Stimulated activated CD8-positive, alpha-beta memory T cell treated with anti-CD3 and anti-CD28 coated beads, Interleukin-12 subunit alpha, Interleukin-12 subunit beta, amount 100 ng/mL, for 4 hours (primary cell): ENCODE measurements at places on chromosomes 2 and 18.

- DNase-seq: no peak
Observed at GRCh38 chr2:28332696-28333095, 60.0 kb upstream of the FOSL2 start.

DNA sequence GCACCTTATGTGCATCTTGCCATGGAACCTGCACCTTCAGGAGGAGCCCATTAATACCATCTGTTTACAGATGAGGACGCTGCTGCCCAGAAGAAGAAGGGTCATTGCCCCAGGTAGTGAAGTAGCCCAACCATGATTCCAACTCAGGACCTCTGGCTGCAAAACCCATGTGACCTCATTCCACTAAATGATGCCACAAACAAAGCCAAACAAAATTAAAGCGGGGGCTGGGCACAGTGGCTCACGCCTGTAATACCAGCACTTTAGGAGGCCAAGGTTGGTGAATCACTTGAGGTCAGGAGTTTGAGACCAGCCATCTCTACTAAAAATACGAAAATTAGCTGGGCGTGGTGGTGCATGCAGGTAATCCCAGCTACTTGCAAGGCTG lies 202.1 kb downstream of the EIPR1 start:
- no peak for DNase-seq

DNA sequence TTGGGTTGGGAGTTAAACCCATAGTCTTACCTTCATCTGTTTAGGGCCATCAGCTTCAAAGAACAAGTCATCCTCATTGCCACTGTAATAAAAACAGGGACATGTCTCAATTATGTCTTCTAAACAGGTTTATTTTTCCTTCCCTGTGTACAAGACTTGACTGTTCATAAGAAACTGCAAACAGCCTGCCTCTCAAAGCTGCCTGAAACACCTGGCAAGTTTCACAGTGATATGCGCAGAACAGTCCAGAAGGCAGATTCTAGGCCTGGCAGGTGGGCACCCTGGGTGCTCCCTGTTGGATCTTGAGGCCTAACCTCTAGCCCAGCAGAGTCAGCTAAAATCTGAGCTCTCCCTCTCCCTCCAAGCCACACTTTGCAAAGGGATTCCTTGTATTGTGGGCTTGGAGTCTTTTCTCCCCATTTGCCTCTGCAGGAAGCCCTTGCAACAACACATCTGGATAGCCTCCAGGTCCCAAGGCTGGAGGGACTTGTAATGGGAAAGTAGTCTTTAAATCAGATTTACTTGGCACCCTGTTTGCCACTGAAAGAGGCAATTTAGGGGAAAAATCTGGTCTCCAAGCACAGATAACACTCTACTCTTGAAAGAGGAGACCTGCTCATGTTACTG lies 930 bp downstream of the IL1B start:
- DNase-seq: no peak

GRCh38 chr2:172865422-172865821 lies 129.8 kb downstream of the RAPGEF4 start:
- DNase-seq: no peak

DNA sequence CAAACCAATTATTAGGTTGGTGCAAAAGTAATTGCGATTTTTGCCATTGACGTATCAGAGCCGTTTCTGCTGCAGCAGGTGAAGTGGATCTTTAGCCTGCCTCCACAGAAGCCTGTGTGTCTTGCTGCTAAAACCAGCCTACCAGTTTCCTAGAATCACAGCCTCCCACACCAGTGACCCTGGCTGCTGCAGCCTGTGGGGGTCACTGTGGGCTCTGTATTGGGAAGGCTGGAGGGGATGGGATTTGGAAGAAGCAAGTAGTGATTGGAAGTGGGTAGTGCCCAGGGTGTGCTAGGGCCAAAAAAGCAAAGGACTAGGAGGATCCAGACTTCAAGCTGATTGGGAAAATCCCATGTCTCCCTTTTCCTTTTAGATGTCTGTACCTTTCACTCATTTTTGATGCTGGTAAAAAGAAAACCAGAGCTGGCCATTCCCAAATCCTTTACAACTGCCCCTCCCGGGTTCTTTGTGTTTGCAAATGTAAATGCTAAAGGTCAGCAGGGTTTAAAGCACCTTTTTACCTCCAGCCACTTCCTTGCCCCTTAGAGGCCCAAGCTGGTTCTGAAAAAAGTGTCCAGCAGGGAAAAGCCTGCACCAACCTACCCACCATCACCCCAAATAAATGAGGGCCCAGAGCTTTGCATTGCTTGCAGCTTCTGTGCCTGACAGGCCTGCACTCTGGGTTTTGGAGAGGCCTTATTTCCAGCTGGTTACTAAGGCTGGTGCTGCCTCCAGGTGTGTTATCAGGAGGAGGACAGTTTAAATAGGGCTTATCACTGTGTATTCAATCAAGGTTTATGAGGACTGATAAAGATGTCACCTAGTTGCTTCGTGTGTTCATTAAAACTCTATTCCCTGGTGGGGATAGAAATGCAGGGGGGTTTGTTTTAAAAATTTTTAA lies 172.0 kb downstream of the MIB1 start:
- DNase-seq: no peak

DNA sequence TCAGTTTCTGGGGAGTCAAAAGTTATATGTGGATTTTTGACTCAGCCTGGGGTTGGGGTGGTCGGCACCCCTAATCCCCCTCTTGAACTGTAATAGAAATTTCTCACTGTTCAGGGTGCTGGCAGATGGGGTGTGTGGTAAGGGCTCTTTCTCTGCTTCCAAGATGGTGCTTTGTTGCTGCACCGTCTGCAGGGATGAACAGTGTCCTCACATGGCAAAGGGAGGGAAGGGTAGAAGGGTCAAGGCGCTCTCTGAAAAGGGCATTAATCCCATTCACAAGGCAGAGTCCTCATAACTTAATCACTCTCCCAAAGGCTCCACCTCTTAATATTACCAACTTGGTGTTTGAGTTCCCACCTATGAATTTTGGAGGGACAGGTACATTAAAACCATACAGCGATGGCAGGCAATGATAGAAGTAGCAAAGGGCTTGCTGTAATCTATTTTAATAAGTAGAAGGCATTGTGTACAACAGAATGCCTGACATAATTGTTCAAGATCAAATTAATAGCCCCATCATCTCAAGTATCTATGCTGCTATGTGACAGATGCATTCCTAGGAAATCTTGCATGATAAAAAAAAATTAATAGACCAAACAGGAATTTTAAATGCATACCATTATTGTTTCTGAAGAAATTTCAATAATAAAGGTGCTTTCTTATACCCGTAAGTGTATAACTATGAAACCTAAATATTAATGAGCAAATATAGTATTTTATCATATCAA lies 28.1 kb downstream of the MMADHC start:
- no peak for DNase-seq

DNA sequence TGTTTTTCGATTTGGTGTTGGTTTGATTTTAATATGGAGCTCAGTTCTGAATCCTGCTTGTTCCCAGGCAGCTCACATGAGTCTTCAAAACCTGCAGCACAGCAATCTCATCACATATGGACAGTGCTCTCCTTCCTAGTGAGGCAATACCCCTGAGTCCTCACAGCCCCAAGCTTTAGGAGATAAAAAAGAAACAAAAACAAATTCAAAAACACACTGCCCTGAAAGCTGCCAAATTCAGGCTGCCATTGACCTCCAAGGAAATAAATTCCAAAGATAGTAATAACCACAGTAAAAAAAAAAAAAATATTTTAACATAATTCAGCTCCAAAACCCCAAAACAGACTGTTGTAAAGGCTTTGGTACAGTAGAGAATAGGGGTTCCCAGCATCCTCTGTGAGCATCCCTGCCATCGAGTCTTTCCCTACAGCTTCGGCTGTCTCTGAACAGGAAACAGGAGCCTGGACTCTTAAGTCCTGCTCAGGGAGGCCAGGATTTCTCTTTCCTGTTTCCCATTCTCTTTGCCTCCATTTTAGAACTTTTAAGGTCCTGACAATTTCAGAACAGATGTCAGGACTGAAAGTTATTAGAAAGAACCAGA lies 14.7 kb upstream of the SP3 start:
- no peak for DNase-seq

DNA sequence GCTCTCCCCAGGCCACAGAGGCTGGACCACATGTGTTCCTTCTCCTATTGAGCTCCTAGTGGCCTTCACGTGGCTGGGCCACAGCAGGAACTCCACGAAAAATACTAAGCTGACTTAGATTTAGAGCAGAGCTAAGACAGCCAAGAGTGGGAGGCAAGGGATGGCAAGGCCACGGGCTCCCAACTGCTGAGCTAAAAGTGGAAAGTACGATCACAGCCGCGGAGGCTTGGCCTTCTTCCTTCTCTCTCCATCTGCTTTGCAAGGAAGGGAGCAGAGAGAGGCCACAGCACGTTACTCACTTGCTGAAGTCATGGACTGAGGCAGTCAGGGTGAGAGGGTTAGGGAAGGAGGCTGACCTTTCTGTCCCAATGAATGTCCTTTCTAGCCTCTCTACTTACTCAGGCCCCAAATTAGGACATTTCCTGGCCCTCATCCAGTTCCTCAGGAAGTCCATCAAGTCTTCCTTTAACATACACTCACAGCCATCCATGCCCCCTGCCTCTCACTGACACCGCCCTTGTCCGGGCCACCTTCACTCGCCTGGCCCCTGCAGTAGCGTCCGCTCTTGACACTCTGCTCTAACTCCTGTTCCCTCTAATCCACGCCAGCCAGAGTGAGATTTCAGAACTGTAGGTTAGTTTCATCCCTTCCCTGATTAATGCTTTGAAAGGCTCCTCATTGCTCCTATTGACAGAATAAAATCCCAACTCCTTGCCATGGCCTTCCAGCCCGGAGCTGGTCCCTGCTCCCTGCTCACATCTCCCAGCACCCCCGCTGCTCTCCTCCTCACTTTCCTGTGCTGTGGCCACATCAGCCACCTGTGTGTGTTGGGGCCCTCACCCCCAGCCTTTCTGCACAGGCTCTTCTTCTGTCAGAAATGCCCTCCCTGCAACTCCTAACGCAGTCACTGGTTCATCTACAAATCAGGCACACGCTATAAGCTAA lies 204.2 kb downstream of the CYP26B1 start:
- DNase-seq: no peak

DNA sequence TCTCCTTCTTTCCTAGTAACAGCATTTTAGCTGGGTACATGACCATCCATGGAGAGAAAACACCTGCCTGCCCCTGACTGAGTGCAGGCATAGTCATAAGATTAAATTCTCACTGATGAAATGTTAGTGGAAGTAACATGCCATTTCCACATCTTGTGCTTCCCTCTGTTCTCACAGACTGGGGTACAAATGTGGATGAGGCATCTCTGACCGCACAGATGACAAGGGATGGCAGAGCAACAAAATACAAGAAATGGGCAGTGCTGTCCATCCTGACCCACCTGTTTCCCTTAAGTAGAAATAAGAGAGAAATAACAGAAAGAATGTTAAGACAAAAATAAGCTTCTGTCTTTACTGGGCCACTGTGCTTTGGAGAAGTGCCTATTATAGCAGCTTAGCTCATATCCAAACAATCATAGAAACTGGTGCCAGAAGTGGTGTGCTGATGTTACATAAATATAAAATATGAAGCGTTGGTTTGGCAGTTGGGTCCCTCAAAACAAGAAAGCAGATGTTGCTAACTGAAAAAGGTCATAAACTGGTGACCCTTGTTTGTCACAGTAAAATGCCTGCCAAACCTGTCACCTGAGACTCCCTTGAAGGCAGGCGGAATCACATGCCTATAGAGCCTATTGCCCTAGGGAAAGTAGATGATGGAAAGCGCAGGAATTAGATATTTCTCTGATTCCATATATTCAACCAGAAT lies 72.4 kb upstream of the CCDC150 start:
- DNase-seq: no peak

DNA sequence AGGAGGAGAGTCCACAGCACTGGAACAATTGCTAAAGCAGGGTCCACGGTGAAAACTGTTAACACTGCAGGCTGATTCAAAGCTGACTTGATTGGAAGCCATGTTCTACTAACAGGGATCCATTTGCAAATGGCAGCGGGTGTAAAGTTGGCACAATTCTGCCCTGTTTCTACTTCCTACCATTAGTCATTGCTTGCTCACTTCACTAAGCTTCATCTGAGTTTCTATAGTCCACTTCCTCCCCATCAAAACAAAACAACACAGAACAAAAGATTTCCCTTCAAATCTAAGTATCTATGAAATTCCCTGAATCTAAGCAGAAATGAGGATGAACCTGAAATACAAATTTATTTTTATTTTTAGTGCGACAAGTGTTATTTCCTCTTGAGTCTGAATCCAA lies 187.4 kb upstream of the SOX11 start:
- DNase-seq: no peak

DNA sequence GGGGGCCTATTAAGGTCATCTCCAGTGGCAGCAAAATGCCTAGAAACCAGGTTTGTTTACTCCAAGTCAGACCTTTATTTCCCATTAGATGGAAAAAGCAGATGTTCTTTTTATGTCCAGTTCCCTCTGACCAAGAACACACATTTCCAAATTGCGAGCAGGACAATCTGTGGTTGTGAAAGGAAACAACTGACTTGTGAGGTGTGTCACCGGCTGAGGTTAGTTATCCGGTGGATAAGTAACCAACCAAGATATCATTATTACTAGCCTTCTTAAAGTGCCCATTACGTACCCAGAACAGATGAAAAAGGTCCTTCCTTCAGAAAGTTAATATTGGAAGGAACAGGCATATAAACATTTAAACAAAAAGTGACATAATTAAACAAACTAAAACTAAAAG lies 112.9 kb downstream of the THADA start:
- no peak for DNase-seq

DNA sequence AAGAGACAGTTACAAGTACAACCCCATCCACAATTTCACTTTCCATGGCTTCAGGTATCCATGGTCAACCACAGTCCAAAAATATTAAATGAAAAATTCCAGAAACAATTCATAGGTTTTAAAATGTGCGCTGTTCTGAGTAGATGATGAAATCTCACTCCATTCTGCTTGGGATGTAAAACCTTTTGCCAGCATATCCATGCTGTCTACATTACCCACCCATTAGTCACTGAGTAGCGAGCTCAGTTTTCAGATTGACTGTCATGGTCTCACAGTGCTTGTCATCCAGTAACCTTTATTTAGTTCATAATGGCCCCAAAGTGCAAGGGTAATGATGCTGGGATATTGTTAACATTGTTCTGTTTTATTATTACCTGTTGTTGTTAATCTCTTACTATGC lies 40.5 kb downstream of the SMAD4 start:
- no peak for DNase-seq

DNA sequence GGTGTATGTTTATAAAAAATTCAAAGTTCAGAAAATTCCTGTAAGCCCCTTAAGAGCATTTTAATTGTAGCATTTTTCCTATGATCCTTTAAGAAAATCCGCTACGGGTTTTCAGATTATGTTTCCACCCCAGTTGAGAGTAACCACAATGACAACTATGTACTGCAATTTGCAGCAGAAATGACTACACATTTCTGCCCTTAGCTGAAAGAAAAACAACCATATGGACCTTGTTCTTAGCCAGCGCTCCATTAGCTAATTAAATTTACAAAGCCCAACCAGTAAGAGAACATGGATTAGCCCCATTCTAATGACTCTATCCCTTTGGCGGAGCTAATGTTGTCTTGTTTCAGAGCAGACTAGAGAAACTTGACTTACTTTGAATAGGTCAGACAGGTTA lies 247.6 kb downstream of the SLC8A1 start:
- no peak for DNase-seq
